GM04504 (cell line): ENCODE measurements at places on chromosomes 3 and 15.

DNA sequence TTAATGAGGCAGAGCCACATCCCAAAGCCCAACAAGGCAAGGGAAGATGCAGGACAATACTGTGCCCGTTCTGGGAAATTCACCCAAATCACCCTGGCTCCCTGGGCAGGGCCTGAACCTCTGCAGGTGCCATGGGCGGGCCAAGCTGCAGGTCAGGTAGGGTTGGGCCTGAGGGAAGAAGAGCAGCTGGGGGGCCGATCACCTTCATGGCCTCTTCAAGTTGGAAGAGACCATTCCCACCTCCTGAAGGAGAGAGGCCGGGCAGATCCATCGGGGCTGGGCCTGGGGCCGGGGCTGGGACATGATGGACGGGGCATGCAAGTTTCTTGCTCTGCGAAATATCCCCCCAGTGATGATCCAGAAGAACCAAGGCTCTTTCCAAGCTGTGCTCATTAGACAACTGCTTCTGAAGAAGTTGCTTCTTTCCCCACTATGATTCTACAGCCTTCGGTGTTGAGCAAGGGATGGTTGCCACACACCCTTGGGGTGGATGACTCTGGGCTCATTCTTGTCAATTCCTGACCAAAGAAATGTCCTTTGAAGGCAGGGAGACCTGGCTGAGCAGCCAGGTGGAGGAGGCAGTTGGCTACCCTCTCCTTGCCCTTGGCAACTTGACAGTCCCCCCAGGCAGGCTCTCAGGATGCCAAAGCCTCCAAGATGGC, 38.2 kb downstream of the KLHL25 start:
- DNase-seq: no peak

- DNase-seq: no peak
Measured at GRCh38 chr3:81585056-81585455, 176.4 kb downstream of the GBE1 start.

DNA sequence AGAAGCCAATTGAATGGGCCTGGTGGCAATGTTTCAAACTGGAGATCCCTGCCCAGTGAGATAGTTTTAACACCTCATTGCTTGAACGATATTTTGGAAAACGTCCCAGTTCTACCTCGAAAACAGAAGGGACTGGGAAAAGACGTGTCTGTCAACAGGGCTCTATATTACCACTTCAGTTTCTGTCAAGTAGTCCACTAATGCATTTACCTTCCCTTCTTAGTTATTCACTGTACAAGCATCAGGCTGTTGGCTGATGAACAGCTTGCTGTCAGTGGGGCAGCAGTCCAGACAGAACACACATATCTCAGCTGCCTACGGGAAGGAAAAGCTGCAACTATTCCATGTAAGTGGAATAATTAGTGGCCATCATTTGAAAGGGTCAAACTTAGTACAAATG, 794.7 kb upstream of the GBE1 start:
- DNase-seq: no peak

DNA sequence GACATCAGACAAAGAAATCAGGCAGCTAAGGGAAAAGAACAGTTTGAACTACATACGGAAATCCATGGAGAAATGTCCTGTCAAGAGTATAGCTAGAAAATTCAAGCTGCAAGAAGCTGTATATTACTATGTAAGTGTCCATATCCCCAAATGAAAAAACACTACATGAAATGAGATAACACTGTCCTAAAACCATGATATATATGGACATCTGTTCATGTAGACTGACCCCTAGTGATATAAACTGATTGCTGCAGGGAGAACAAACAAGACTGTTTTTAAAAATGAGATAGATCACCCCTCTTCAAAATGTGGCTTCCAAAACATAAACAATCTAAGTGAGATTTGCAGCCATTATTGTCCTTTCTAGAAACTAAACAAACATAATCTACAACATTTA, 985.6 kb downstream of the EPHA3 start:
- no peak for DNase-seq

DNA sequence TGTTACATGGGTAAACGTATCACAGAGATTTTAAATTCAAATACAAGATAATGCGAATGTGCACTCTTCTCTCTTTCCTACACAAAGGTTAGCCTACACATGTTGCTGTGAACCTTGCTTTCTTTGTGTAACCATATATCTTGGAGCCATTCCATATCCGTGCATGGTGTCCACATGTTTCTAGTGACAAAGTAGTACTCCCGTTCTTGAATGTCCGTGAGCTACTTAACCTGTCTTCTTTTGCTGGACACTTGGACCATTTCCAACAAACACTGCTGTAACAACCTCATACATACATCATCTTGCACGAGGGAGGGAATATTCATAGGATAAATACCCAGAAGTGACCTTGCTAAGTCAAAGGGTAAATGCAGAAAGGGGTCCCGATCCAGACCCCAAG, 75.0 kb downstream of the STRIT1 start:
- DNase-seq: no peak

- DNase-seq: no peak
Measured at GRCh38 chr3:23519314-23520208, 286.2 kb upstream of the UBE2E1 start.

- no peak for DNase-seq
Measured at GRCh38 chr3:128195802-128196201, 42.5 kb downstream of the EEFSEC start.

DNA sequence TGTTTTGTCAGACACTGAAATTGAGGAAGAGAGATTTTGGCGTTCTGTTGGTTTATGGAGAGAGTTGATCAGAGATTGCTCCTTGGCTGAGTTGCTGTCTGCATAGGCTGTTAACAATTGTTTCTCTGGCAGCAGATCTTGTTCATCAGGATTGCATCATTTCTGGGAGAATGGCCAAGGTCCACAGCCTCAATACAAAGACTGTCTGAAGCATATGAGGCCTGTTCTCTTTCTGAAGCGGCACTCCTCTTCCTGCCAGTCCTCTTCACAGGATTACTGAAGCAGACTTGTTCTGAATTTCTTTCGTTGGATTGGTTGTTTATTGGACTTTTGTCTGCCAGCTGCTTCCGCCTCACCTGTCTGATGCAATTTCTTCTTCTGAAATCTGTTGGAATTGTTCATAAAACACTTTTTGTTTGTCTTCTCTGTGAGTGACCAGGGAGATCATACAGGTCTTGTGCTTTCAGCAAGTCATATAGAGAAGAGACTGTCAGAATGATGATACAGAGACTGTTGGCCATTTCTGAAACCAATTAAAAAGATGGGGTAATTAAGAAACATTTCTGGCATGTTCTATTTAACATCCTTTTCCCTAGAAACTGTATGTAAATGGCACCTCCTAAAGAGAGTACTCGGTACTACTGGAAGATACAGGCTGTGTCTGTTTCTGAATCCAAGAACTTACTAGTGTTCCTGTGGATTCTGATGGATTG, 25.5 kb downstream of the SETD5 start:
- peak; percentile 97 for DNase-seq

DNA sequence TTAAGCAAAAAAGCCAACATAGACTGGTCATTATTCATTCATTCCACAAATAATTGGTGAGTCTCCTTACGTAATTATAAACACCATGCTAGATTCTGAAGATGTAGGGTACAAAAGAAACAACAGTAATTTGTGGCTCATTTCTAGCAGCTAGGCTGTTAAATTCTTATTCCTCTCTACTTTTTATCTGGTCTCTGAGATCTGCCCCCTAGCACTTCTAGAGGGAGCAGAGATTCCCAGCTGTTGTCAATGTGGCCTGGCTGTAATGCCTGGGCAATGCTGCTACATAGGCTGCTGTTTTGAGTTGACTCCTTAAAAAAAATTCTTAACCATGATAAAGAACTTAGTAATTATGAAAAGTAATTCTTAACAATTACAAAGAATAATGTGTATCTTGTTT, 434.9 kb upstream of the THRB start:
- DNase-seq: no peak

GRCh38 chr3:120311863-120312794, 27.1 kb upstream of the GPR156 start:
- DNase-seq: no peak

DNA sequence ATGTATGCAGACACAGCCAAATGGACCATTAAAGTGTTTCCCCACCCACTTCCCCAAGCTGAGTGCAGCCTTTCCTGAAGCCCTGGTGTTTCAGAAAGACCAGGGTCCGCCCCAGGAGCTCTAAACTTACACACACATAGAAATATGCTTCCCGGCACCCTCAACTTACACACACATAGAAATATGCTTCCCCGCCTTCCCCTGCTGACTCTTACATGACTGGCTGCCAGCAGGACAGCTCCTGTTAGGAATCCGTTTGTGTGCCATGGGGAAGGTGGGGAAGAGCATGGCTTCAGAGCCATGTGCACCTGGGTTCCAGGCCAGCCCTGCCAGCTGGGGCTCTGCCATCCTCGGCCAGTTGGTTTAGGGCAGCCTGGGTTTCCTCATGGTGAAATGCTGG, 3.6 kb downstream of the CLEC3B start:
- peak; percentile 56 for DNase-seq

- no peak for DNase-seq
Measured at GRCh38 chr3:31522152-31522551, 10.6 kb upstream of the STT3B start.

- no peak for DNase-seq
Measured at GRCh38 chr3:26011276-26011675, 221.4 kb downstream of the OXSM start.

DNA sequence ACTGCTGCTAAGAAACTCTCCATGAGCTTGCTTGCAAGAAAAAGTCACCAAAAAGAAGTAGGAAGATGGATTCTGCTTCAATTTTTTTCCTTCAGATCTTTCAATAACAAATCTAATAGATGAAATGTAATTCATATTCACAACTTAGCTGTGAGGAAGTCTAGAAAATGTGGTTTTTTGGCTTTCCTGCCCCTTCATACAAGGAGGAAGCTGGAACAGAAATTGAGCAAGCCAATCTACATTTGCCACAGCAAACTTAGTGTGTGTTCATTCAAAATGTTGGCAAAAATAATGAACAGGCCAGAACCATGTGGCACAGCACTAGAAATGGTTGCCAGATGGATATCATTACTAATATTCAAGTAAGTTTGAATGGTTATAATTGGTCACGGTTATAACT, 93.2 kb upstream of the NEDD4 start:
- DNase-seq: no peak

DNA sequence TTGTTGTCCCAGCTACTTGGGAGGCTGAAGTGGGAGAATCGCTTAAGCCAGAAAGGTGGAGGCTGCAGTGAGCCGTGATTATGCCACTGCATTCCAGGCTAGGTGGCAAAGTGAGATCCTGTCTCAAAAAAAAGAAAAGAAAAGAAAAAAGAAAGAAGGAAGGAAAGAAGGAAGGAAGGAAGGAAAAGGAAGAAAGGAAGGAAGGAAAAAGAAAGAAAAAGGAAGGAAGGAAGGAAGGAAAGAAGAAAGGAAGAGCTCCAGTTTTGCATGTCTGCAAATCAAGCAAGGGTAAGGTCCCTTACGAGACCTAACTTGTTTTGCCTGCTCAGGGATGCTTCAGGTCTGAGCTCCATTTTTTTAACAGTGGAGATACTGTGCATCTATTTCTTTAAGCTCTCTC, 3.6 kb upstream of the XIRP1 start:
- DNase-seq: no peak

DNA sequence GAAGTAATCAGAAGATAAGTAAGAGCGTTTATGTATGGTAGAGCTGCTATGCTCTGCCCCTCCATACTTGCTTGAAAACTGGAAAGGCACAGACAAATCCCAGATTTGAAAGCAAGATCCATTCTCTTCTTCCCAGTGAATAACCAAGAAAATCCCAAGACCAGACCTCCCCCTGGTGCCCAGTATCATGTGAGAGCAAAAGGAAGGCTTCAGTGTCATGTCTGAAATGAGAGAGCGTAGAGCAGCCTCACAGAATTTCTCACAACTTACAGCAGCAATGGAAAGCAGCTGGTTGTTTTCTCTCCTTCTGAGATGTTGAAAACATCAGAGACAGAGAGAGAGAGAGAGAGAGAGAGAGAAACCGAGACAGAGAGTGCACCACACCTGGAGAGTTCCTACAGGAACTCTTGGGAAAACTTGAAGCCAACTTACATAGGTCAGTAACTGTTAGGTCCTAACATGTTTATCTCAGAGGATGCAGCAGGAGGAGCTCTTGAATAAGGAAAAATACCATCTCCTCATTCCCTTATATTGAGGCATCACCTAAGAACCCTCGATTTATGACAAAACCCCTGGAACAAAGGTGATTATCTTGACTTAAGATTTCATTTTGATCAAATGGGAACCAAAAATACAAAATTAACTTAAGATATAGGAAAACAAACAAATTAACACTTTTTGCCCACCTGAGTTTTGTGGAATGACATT, 273.3 kb downstream of the NSUN3 start:
- peak; percentile 2 for DNase-seq

DNA sequence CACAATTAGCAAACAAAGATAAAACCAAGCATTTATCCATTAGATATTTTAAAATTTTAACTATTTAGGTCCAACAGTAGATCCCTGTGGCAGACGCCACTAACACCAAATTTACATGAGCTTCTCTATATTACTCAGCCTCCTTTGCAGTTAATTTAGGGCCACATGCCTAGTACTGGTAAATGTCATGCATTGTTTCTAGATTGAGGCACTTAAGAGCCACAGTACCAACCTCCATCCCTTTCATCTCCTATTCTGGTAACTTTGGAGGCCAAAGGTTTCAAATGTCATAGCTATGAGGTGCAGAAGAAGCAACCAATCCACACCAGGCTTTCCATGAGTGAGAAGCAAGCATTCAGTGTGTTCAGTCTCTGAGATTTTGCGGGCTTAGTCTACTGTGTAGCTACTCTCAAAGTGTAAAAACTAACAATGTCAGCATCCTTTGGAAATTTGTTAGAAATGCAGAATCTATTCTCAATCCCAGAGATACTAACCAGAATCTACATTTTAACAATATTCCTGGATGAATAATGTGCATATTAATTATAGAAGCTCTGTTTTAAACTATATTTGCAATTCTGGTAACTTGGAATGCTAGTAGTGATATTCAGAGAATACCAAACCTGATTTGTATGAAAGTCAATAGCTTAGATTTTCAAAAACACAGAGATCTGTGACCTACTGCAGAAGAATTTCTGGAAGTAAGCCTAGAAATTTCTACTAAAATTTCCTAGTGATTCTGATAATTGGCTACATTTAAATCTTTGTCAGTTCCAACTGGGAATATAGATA, 206.3 kb upstream of the CD96 start:
- no peak for DNase-seq

DNA sequence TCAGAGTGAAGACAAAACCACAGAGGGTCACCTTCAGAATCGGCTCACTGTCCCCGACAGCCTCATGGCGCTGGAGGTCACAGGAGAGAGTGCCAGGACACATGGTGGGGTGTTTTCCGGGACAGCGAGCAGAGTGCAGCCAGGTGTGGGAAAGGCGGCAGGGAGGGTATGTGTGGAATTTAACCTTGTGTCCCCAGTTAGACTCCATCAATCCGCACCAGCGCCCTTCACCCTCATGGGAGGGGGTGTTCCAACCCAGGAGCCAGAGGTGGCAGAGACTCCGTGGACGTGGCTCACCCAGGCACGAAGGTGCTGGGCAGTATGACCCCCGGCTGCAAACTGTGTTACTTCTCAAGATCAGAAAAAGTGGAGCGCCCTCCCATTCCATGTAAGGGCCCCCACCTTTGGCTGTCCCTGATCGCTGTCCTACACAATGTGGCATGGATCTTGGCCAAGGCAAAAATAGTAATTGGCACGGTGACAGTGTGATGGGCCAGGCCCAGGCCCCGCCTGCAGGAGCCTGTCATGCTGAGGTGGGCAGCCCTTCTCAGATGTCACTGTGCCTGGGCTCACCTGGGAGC, 190.3 kb downstream of the XXYLT1 start:
- no peak for DNase-seq
